ENCODE measurements at places on chromosomes 16 and 17. TPM values are rescaled to one million over a fixed set of nuclear protein-coding genes. Genes with fewer than 3 reads are reported as not detected.

Gene PLSCR3
- 31.0 TPM for polyA plus RNA-seq

Gene TBX2
- 6.2 TPM for polyA plus RNA-seq

Gene DNAI2
- not detected for polyA plus RNA-seq

Gene MYH2
- polyA plus RNA-seq = 0.02 TPM

Gene GHDC
- polyA plus RNA-seq = 7.0 TPM

Gene CBFA2T3
- polyA plus RNA-seq = 0.93 TPM

Gene ACSM3
- polyA plus RNA-seq = 3.3 TPM

Gene CDRT15L2
- polyA plus RNA-seq = not detected

Gene CEP295NL
- polyA plus RNA-seq = 0.25 TPM

Gene KRT27
- 0.05 TPM for polyA plus RNA-seq

Gene RAB26
- polyA plus RNA-seq = 1.1 TPM

Gene TLCD2
- polyA plus RNA-seq = 3.8 TPM

Gene KRT39
- polyA plus RNA-seq = not detected

Gene GAS7
- polyA plus RNA-seq = 7.7 TPM

Gene P3H4
- polyA plus RNA-seq = 1.7 TPM

Gene LRRC3C
- not detected for polyA plus RNA-seq

Gene CORO6
- 12.6 TPM for polyA plus RNA-seq

Gene NPIPB6
- 0.77 TPM for polyA plus RNA-seq

Gene ABCC6
- polyA plus RNA-seq = 0.31 TPM

Gene TPSD1
- 0.83 TPM for polyA plus RNA-seq

Gene PDIA2
- polyA plus RNA-seq = 0.27 TPM

Gene TSPAN10
- 0.56 TPM for polyA plus RNA-seq

Gene ENPP7
- polyA plus RNA-seq = not detected

Gene ZNF768
- 29.4 TPM for polyA plus RNA-seq

Gene KRT33A
- polyA plus RNA-seq = 1.2 TPM

Gene LRRC45
- 10.6 TPM for polyA plus RNA-seq

Gene MAF
- 11.0 TPM for polyA plus RNA-seq

Gene KNOP1
- polyA plus RNA-seq = 12.8 TPM

Gene TBC1D3K
- not detected for polyA plus RNA-seq

Gene TERB1
- not detected for polyA plus RNA-seq

Gene STAC2
- polyA plus RNA-seq = 0.07 TPM

Gene FBXW10B
- 13.9 TPM for polyA plus RNA-seq

Gene SLC47A2
- polyA plus RNA-seq = 2.7 TPM

Gene CSF3
- 0.29 TPM for polyA plus RNA-seq

Gene ABCC3
- 32.0 TPM for polyA plus RNA-seq

Gene GABARAP
- polyA plus RNA-seq = 354 TPM

Gene KRT40
- polyA plus RNA-seq = 0.18 TPM

Measured in esophagus (tissue), 2 donors.